ENCODE measurements at places on chromosomes 6 and 20.

DNA sequence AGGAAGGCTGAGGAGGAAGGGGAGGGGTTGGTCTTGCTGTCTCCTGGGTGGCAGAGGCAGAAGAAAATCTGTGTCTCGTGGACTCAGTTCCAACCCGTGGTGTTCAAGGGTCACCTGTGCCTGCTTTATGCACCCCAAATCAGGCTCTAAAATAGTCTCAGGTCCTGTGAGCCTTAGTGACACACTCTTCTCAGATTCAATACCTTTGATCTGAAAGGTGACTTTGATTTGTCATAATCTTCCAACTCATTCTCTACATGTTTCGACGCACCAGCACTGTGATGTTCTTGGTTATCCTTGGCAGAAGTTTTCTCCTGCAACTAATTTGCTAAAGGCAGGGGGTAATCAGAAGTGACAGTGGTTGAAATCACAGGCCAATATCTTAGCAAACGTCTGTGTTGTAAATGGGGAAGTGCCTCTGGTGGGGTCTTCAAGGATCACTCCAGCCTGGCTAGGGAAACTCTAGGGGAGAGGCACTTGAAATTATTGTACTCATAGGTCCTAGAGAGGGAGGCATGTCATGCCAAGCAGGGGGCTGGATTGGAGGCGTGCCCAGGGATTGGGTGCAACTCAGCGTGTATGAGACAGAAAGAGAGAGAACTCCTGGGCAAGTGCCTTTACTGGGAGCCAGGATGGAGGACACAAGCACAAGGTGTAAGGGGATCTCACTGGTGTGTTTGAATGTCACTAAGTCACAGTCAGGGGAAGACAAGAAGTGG is 19.0 kb upstream of the PRND start:
- no peak for DNase-seq

GRCh38 chr6:54515013-54515412 is 206.8 kb downstream of the TINAG start:
- DNase-seq, result no peak

- DNase-seq, result no peak
Observed at GRCh38 chr6:3631186-3631585, 120.3 kb downstream of the PXDC1 start.

DNA sequence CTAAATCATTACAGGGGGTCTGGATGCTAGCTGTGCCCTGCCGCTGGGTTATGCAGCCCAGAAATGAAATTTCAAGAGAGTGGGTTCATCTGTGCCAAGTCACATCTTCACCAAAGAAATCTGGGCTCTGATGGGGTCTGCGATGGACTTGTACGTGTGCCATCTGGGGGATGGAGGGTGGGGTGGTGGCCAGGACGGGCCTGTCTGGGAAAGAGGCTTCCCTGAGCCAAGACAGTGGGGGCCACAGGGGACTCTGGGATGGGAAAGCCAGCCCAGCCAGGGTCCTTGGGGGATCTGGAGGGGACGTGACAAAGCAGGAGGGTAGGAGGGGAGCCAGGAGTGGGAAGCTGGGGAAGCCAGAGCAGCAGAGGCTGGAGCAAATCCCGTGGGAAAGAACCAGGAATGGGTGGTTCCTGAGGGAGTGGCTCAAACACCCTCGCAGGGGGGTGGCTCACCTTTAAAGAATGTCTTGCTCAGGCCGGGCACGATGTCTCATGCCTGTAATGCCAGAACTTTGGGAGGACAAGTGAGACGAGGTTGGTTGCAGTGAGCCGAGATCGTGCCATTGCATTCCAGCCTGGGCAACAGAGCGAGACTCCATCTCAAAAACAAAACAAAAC is 36.3 kb upstream of the SULF2 start:
- DNase-seq, result no peak

GRCh38 chr6:127299522-127300240 is 33.0 kb downstream of the RNF146 start:
- DNase-seq, result no peak

DNA sequence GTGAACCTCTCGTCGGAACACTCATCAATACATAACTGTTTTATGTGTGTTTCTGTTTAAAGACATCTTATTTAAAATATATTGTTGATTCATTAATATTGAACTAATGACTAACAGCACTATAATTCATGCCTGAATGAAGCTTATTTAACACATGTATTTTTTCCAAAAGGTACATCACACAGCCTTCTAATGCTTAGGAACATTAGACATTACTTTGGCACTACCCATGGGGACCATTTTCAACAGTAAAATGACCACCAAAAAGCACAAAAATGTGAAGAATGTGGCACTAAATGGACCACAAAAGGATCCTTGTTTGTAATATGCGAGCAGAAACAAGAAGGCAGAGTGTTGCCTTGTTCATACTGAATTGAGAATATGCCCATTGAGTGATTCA is 109.2 kb downstream of the CEP57L1 start:
- no peak for DNase-seq

DNA sequence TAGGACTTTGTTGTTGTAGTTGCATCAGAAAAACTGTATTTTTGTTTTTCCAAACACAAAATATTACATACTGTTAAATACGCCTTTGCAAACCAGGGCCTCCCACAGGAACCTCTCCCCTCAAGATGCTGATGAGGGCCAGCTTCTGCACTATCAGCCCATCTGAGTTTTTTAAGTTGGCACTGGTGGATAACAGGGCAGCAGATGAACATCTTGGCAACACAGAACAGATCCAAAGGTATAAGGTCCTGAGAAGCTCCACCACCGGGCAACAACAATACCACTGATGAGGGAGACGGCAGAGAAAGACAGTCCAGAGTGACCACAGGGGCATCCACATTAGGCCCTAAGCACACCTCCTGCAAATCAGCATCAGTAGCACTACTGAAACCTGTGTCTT is 177.7 kb downstream of the DLL1 start:
- DNase-seq, result no peak

- DNase-seq, result no peak
Observed at GRCh38 chr6:106114492-106114891, 28.4 kb downstream of the PRDM1 start.

GRCh38 chr20:19408971-19409370 is 196.5 kb downstream of the SLC24A3 start:
- no peak for DNase-seq

DNA sequence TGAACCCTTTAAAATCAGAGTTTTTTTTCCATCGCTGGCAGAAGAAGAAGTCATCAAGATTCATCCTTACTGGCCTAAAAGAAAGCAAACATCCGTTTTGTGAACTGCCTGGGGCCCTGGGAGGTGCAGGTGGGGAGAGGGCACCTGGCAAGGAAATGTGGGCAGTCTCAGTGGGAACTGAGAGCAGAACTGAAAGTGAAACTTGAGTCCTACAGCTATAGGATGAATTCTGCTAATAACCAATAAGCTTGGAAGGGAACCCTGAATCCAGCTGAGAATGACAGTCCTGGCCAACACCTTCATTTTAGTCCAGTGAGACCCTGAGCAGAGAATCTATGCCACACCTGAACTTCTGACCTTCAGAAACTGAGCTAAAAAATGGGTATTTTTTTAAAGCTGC is 130.1 kb upstream of the ASCC3 start:
- no peak for DNase-seq

GRCh38 chr20:34771680-34772081 is 53.8 kb downstream of the NCOA6 start:
- no peak for DNase-seq

GRCh38 chr20:112396-112795 is 24.9 kb downstream of the DEFB125 start:
- DNase-seq, result no peak

DNA sequence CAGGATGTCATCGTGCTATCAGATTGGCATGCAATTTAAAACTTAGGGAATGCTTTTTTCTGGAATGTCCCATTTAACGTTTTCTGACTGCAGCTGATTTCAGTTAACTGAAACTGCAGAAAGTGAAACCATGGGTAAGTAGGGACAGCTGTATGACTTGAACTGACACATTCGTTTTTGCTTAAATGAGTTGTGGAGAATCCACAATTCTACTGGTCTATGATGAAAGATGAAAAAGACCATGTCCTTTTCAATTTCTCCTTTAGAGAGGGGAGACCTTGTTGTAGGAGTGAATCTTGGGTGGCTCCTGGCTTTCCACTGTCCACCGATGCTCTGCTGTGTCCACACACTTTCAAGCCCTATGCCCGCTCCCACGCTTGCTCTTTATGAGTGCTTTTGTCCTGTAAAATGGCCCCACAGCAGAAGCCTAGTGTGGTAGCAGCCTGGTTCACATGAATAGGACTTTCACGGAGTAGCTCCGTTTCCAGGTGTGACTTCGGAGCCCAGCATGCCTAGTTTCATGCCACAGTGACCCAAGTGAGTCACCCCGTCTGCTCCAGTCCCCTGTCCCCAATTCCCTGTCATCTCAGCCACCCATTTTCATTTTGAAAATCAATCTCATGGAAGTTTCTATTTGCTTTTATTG is 21.9 kb downstream of the DYNLT1 start:
- no peak for DNase-seq

- no peak for DNase-seq
Observed at GRCh38 chr20:24842918-24843715, 106.0 kb upstream of the CST7 start.

- no peak for DNase-seq
Observed at GRCh38 chr6:111885373-111886027, 12.2 kb upstream of the FYN start.

- no peak for DNase-seq
Observed at GRCh38 chr6:40371621-40372020, 215.5 kb downstream of the LRFN2 start.

DNA sequence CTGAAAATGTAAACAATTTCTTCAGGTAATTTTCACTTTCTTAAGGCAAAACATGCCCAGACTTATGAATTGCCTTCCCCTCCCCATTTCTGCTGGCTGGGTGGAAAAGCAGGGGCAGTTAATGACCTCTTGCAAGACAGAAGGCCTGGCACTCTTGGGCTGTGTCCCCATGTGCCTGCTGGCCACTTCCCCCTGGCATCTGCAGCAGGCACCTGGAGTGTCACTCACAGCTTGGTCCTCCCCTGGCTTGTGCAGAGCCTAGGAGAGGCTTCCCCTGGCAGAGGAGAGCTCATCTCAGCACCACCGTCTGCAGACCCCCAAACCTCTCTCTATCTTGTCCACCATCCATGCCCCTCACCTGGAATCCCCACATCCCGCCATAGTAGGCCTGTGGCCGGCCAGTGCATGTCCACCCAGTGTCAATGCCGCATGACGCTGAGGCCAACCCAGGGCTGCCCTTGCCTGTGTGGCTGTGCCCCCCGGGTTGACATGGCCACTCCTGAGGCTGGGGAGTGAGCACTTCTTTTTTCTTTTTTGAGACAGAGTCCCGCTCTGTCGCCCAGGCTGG is 83.5 kb upstream of the SLC22A23 start:
- DNase-seq, result no peak

GRCh38 chr6:161080263-161080970 is 88.8 kb downstream of the MAP3K4 start:
- no peak for DNase-seq

DNA sequence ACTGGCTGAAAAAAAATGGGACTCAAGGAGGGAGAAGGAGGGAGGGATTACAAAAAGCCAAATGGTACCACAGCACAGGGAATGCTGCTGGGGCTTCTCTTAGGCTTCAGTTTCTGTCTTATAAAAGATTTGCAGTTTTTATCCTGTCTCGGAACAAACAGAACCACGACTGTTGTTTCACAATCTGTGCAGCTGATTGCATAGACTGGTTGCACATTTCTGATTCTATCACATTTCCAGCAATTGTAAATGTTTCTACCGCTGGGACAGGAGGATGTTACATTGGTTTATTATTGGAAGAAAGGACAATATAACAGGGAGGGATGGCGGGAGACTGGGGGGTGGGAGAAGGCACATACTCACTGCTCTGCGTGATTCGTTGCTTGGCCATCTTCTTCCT is 73.5 kb upstream of the ARID1B start:
- no peak for DNase-seq

GRCh38 chr6:42367353-42368011 is 84.2 kb downstream of the TRERF1 start:
- DNase-seq, result no peak

- peak; percentile 56 for DNase-seq
Observed at GRCh38 chr20:12925210-12925755, 83.5 kb upstream of the SPTLC3 start.

DNA sequence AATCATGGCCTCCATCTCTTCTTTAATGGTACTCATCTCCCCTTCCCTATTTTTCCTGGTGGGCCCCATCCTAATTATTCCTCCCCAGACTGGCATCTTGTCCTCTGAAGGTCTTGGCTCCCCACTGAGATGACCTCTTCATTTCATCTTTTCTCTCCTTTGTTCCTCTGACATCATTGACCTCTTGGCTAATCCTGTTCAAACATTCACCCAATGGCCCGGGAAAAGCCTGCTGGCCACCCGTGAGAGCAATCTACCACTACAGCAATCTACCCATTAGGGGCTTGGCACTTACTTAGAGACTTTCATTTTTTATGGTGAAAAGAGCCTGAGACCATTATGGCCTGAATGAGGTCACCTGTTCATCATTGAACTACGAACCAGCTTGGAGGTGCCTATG is 130.8 kb downstream of the DNAH8 start:
- no peak for DNase-seq

Data from H7 (cell line).